Colonic mucosa (tissue), 4 donors: ENCODE measurements at places on chromosomes 6 and 20. TPM values are rescaled to one million over a fixed set of nuclear protein-coding genes. Genes with fewer than 3 reads are reported as not detected.

DNA sequence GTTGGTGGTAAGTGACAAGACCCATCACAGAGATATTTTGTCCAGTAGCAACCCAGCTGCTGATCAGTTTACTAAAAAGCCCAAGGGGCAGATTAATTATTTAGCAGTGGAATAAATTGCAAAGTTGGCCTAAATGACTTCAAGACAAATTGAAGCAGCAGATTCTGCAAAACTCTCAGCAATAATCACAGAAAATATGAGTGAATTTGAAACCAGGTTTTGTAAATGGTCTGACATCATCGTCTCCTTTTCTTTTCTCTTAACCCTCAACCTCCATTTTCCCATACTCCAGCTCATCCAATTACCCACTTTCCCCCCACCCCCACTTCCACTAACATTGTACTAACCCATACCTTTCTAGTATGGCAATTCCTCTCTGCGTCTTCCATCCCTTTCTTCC lies 11.3 kb upstream of the PTPRK start:
- no peaks in the 10 kb centered on the region for H3K27me3 ChIP-seq
- H3K4me3 ChIP-seq, result no peak overlapping the region
- no peak overlapping the region for H3K27ac ChIP-seq
- H3K4me1 ChIP-seq, result no peaks in the 10 kb centered on the region
- no peaks in the 10 kb centered on the region for H3K36me3 ChIP-seq
- DNase-seq, result no peak

DNA sequence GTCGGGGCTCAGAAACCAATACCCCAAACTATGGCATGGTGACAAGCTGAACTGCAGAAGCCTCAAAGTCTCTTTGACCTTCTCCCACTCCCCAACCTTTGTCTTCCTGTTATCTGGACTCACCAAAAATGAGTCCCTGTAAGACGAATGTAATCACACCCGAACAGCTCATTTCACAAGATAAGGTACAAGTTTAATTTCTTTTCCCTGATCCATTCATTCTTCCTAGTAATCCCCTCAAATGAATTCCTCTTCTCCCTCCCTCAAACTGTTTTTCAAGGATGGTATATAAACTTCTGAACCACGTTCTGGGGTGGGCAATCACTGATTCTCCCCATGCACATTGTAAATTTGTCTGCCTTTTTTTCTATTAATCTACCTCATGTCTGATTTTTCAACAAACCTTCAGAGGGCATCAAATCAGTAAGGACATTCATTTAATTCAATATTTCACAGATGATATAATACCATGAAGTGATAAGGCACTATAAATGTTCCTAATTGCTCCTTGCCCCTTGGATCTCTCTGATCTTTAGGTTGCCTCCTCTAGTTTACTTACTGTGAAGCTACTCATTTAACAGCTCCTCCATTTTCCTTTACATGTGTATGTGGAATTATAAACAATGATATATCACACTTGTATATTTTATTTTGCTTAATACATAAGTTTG lies 77.2 kb downstream of the OR2B2 start:
- H3K4me1 ChIP-seq, result no peaks in the 10 kb centered on the region
- no peak for DNase-seq
- H3K36me3 ChIP-seq, result no peaks in the 10 kb centered on the region
- no peak overlapping the region for H3K27ac ChIP-seq
- H3K4me3 ChIP-seq, result no peak overlapping the region

DNA sequence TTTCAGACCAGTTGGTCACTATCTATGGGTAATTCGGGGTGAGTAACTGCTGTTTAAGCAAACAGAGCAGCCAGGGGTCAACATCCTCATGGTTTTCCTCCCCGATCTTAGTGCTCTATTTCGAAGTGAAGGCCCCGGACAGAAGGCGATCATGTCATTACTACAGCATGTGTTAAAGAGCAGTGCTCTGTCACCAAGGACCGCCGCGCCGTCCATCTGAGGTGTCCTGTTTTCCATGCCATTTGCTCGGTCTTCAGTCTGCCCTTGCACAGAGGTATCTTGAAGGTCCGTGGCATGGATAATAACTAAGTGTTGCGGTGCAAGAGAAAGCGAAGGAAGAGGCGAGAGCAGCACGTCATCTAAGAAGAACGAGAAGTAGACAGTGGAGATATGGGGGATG lies 25.1 kb downstream of the PPP1R3G start:
- no peak overlapping the region for H3K4me3 ChIP-seq
- DNase-seq, result no peak
- no peaks in the 10 kb centered on the region for H3K4me1 ChIP-seq
- no peaks in the 10 kb centered on the region for H3K27me3 ChIP-seq

DNA sequence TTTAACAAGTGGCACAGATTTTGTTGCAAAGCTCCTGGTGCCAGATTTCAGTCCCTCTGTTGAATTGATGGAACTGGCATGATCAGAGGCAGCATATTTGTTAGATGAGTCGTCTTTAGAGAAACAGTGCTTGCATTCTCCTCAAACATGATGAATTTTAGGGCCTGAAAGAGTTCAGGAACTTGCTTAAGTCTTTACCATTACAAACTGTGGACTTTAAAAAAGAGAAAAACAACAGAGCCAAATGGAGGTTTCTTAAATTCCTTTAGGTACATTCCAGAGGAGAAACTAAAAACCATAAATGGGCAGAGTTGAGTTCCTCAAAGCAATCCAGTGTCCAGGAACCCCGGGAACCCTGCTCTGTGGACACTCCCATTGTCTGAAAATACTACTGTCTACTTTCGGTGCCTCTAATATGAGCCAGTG lies 2.5 kb downstream of the GTF2H5 start:
- H3K36me3 ChIP-seq, result no peaks in the 10 kb centered on the region
- H3K27me3 ChIP-seq, result no peaks in the 10 kb centered on the region
- H3K4me1 ChIP-seq, result no peaks in the 10 kb centered on the region
- DNase-seq, result no peak
- no peak overlapping the region for H3K4me3 ChIP-seq
- no peak overlapping the region for H3K27ac ChIP-seq

DNA sequence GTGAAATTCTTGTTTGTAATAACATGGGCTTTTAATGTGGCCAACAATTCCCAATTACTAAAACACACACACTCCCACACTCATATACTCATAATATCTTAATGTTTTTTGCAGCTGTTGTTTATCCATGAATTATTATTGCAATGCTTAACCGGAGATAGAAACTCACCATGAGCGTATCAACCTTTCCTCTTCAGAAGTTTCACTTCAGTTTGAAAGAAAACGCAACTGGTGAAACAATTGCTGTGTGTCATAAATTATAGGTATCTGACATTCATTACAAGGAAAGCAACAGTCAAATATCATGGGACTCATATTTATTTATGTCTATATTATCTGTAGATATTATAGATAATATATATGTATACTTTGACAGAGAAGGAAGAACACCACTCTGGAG lies 104.1 kb downstream of the HDGFL1 start:
- no peaks in the 10 kb centered on the region for H3K36me3 ChIP-seq
- no peak overlapping the region for H3K4me3 ChIP-seq
- no peaks in the 10 kb centered on the region for H3K4me1 ChIP-seq
- no peak for DNase-seq
- no peaks in the 10 kb centered on the region for H3K27me3 ChIP-seq

DNA sequence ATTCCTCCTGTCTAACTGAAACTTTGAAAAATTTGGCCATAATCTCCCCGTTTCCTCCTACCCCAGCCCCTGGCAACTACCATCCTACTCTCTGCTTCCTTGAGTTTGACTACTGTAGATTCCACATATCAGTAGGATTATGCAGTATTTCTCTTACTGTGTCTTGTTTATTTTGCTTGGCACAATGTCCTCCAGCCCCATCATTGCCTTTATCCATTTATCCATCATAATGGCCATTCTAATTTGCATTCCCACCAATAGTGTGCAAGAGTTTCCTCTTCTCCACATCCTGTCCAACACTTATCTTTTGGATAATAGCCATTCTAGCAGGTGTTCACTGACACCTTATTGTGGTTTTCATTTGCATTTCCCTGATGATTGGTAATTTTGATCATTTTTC lies 202.3 kb downstream of the THBS2 start:
- H3K4me3 ChIP-seq, result no peak overlapping the region
- H3K36me3 ChIP-seq, result no peaks in the 10 kb centered on the region

DNA sequence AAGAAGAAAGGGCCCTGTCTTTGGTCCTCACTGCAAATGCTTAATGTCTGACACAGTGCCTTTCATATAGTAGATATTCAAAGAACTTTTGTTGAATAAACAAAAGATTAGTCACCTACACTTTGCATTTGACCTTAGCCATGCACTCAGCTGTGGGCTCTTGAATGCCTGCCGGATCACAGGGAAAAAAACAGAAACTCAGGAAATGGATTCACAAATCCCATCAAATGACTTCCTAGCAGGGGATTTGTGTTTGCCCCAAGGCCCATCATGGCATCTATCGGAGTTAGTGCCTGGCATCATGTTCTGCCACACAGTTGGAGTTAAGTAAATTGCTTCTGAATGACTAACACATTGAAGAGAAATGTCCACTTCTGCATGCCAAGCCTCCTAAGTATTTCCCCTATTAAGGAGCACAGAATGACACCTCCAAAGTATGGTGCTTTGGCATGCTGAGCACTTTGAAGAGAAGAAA lies 72.3 kb upstream of the DST start:
- no peaks in the 10 kb centered on the region for H3K4me1 ChIP-seq
- no peak overlapping the region for H3K4me3 ChIP-seq
- H3K27ac ChIP-seq, result no peak overlapping the region
- H3K27me3 ChIP-seq, result no peaks in the 10 kb centered on the region
- no peak for DNase-seq

DNA sequence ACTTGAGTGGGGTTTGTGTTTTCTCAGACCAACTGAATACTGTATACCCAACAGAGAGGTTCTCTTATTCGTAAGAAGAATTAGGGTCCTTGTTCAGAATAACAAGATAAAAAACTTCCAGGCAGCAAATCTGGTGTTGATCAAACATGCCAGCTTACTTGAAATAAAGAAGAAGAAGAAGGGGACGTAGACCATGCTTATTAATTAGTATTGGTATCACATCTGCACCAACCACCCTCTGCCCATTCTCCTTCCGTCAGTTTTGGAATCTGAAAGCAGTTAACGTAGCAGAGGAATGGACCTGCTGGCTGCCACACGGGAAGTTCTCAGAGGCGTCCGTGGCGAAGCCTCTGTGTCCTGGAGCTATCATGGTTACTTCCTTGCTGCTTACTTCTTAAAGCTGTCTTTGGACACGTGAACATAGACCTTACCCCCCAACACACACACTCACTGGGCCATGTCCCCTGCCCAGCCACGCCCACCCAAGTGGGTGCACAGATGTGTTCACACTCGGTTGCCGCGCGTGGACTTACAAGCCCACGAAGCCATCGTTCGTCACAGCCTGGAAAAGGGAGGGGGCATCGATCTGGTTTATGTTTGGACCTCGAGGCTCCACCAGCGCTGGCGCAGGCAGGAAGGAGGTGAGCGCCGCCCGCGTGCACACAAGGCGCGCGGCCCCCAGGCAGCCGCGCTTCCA lies 4.1 kb upstream of the DLL1 start:
- no peak for DNase-seq
- H3K27ac ChIP-seq, result no peak overlapping the region
- peak overlapping the region; percentile 45 for H3K4me3 ChIP-seq
- H3K36me3 ChIP-seq, result no peaks in the 10 kb centered on the region
- peaks cover 60% of the 10 kb centered on the region for H3K27me3 ChIP-seq

GRCh38 chr6:159916752-159917151 lies 26.0 kb downstream of the MAS1 start:
- DNase-seq, result no peak
- H3K36me3 ChIP-seq, result no peaks in the 10 kb centered on the region
- H3K4me3 ChIP-seq, result no peak overlapping the region
- H3K27me3 ChIP-seq, result no peaks in the 10 kb centered on the region

DNA sequence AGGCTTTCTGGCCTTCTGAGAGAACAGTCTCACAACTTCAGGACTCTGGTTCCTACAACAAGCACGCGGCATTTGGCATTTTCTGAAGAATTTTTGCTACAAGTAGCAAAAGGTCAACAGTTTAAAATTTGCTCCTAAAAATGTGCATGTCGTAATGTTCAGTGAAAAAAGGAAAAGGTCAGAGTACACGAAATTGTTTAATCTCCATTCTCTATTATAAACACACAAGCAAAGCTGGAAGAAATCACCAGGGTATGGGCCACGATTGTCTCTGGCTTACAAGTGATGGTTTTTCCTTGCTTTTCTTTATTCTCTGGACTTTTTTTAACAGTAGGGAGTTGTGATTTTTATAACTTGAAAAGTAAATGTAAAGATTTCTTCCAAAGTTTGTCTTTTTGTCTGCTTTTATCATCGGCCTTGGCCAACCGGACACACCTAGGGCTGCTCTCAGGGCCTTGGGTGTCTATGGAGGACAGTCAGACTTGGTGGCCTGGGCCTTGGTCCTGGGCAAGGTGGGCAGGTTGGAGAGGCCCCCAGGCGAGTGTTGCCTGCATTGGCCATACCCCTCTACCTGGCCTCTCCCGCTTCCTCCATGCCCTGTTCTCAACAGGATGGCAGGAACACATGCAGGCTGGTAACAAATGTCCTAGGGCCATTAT lies 32.4 kb downstream of the PLEKHG1 start:
- H3K27ac ChIP-seq, result peak overlapping the region; percentile 30
- no peak overlapping the region for H3K4me3 ChIP-seq
- no peak for DNase-seq
- peaks cover 8% of the 10 kb centered on the region for H3K4me1 ChIP-seq

DNA sequence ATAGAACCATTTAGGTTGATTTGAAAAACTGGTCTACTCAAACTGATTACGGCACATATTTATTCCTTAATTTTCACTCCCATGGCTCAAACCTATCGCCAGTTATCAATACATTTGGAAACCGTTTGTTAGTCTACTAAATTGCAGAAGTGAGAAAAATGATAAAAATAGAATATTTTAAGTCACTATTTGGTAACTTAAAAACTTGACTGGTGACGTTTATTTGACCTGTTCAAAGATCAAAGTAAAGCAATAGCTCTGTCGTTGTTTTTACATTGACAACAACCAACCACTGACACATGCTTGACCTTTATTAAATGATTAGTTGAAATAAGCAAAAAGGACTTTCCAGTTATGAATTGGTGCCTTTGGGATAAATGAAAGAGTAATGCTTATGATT lies 402.9 kb upstream of the MAP3K7 start:
- no peaks in the 10 kb centered on the region for H3K4me1 ChIP-seq
- no peak for DNase-seq
- no peak overlapping the region for H3K4me3 ChIP-seq
- H3K36me3 ChIP-seq, result no peaks in the 10 kb centered on the region
- H3K27ac ChIP-seq, result no peak overlapping the region

- H3K27me3 ChIP-seq, result no peaks in the 10 kb centered on the region
- H3K36me3 ChIP-seq, result no peaks in the 10 kb centered on the region
- no peak overlapping the region for H3K4me3 ChIP-seq
- no peak overlapping the region for H3K27ac ChIP-seq
These were observed 39.7 kb upstream of the LRFN2 start for GRCh38 chr6:40626886-40627285.

Gene ASIP
- total RNA-seq, result not detected

Gene LST1
- 9.2 TPM for total RNA-seq

Gene DEFB118
- total RNA-seq, result not detected
